ENCODE measurements at places on chromosomes 12 and 14.

DNA sequence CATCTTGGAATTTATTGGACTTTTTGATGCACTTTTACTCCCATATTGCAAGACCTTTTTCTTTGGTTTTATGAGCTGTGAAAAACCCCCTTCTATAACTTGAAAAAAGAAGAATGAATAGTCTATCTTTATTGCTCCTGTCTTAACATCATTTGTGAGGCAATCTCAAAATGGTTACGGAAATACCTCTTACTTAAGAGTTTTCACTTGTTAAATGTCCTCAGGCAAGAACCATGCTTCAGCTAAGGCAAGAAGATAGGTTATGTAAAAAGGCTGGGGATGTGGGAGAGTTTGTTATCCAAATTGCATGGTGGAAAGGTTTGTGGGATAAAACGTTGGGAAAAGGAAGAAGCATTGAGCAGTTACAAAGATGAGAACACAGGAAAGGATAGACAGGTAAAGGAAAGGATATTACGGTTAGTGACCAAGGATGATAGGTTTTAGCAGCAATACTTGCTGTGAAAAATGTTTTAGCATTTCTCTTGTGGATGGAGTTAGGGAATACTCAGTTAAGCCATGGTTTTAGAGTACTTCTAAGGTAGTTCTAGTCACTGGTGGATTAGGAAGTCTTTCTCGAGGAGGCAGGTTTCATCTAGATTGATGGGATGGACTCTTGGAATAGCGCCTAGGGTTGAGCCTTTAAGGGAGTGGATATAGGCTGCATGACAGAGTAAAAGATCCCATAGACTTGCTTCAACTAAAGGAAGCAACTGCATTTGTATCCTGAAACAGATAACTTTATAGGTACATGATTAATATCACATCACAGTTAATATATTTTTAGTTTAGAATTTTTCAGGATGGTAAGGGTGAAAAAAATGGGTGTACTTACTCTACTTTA, 30.3 kb downstream of the MDM2 start:
- no peak for DNase-seq

DNA sequence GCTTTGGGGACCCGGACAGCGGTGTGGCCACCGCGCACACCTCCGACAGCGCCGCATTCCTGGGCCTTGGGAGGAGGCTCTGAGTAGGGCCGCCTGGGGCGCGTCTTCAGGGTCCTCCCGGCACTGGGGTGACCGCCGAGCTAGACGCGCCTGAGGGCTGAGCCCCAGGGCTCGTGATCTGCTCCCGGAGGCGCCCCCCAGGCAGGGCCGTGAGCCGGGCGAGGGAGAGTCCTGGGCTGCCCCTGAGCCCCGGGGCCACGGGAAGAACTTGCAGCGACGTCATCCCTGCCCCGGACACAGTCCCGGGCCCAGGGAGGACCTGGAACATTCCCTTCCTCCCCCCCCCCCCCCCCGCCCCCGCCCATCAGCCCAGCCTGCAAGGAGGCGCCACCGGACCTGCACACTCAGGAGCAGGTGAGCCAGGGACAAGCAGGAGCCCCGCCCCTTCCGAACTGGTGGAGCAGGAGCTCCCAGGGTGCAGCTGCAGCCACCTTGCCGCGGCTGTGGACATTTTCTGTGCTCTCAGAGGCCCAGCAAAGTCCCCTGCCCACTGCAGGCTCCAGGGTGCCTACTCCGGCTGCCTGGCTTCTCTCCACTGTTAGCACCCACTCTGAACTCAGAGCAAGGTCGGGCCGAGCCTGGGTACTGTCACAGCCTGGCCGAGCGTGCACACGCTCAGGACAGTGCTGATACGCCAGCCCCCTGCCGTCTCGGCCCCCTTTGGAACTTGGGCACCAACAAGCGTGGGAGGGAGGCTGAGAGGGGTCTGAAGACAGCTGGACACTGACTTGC, 50.7 kb downstream of the A2M start:
- no peak for DNase-seq

- DNase-seq: no peak
Measured at GRCh38 chr12:120738252-120739030, 12.8 kb downstream of the ACADS start.

DNA sequence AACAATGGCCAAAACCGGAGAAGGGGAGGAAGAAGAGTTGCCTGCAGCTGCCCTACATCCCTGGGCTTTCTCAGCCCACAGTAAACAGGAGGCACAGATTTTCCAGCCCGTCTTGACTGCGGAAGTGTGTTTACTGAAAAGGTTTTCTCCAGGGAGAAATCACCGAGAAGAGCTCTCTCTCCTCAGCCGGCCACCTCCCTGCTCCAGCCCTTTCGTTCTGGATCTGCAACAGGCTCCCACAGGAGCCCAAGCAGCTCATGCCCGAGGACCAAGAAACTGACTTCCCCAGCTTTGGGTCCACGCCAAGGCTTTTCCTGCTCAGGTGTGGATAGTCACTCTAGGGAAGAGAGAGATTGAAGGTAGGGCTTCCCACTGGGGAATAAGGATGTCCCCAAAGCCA, 61.7 kb downstream of the BCL11B start:
- DNase-seq: no peak

DNA sequence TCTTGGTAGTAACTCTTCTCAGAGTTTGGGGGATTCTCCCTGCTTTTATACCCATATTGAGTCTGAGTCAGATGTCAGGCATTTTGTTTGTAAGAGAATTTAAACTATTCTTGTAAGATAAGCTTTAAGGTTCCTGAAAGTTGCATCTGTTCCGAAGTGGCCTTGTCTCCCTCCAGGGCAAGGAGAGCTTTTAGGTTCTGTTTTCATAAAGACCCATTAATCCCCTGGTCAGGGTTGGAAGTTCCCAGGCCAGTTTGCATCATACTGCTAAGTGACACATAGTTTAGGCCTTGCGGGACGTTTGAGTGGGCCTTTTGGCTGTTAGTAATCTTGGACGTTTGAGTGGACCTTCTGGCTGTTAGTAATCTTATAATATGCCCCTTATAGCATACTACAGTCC, 396.7 kb downstream of the NPAS3 start:
- DNase-seq: no peak

Data from CD4-positive, alpha-beta T cell treated with Interleukin-12 subunit alpha and Interleukin-12 subunit beta, for 1 hour (primary cell).